Stimulated activated CD4-positive, alpha-beta T cell treated with anti-CD3 and anti-CD28 coated beads, Interleukin-15, amount 100 ng/mL, for 1 hour (primary cell): ENCODE measurements at places on chromosomes 12 and 14.

DNA sequence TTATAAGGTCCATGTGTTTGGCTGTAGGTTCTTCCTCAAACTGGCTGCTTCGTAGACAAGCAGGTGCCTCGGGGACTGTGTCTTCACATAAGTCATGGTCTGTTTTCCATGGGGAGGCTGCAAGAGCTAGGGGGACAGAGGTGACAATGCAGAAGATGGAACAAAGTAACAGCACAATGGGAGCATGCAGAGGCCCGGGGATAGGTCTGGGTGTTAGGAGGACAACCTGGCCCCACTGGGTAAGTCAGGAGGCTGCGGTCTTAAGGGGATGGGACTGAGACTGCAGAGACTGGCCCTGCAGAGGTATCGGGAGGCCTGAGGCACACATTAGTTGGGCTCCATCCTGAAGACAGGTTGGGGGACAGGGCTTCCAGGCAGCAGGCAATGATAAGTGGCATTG lies 88.9 kb downstream of the NTF3 start:
- no peak for DNase-seq

DNA sequence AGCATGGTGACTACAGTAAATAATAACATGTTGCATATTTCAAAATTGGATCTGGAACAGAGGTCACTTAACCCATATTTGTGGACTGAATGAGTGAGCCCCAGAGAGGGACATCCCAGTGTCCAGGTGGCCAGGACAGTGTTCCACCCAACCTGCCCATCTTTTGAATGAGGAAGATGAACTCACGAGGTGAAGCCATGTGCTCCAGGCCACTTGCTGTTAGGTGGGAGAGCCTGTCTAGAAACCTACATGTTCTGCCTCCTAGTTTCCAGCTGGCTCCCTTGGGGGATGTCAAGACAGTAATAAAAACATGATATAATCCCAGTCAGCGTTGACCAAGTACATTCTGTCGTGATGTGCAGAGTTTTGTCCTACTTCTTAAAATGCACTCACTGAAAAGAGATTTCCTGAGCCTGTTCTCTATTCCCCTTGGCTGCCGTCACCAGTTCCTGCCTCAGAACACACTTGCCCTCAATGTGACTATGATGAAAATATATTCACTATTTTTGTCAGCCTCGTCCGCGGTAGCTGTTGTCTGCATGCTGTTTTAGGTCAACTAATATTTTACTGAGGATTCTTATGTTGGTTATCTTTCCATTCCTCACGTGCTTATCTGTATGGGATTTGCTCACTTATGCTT lies 25.7 kb downstream of the TSPAN9 start:
- no peak for DNase-seq

- no peak for DNase-seq
Observed at GRCh38 chr14:52730709-52731111, 744 bp downstream of the STYX start.

- DNase-seq: peak; percentile 54
Observed at GRCh38 chr14:106459971-106460730, 933.8 kb downstream of the TMEM121 start.

DNA sequence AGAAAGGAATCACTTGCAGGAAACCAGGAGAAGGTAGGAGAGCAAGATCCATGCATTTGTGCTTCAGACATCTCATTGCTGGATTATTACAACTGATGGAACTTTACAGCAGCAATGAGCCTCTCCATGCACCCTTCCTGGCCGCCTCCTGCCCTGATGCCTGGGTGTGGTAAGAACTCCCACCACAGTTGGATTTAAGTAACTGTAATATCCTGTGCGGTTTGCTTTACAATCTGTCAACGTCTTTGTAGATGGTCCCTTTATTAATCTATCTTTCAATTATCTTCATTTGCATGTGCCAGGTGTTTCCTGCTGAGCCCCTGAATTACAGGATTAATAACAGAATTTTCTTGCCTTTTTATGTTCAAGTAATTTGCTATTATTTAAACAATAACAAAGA lies 1300.5 kb upstream of the TMEM132C start:
- DNase-seq: no peak

GRCh38 chr12:76026643-76027063 lies 4.9 kb downstream of the PHLDA1 start:
- no peak for DNase-seq

DNA sequence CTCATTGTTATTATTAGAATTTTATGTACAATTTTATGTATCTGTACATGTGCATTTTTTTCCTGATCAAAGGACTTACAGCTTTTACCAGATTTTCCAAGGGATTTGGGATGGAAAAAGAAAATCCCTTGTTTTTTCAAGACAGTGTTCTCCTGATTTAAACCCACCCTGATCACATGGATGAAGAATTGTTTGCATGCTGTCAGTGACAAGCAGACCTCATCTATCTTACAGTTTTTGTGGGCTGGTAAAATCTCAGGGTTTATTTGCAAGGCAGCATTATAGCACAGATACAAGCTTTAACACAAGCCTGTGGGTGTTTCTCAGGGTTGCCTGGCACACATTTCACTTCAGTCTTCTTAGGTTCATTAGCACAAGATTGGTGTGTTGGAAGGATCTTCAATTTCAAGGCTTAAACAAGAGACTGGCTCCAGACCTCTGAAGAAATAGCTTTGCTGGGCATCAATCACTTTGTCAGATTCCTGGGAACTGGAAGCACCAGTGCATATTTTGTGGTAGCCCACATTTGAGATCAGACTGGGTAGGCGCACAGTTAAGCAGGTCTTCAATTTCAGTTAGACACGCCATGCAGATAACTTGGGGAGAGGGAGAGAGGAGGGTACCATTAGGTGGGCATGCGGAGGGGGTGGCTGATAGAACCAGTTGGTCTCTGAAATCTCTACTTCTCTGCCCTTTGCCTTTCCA lies 118.0 kb downstream of the TBX5 start:
- no peak for DNase-seq

DNA sequence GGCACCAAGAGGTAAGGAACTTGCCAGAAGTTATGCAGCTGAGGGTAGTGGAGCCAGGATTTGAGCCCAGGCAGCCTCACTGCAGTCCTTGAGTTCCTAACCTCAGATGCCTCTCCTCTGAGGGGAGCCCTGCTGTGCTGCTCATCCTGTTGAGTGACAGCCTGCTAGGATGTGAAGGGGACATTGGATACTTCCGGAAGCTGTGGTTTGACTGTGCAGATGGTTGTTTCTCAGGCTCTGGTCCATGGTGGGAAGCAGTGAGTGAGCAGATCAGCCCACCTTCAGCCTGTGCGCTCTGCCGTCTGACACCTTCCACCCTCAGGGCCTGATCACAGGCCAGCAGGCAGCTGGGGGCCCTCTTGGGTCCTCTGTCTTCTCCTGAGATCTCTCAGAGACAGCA lies 253.2 kb downstream of the CACNA1C start:
- DNase-seq: no peak

DNA sequence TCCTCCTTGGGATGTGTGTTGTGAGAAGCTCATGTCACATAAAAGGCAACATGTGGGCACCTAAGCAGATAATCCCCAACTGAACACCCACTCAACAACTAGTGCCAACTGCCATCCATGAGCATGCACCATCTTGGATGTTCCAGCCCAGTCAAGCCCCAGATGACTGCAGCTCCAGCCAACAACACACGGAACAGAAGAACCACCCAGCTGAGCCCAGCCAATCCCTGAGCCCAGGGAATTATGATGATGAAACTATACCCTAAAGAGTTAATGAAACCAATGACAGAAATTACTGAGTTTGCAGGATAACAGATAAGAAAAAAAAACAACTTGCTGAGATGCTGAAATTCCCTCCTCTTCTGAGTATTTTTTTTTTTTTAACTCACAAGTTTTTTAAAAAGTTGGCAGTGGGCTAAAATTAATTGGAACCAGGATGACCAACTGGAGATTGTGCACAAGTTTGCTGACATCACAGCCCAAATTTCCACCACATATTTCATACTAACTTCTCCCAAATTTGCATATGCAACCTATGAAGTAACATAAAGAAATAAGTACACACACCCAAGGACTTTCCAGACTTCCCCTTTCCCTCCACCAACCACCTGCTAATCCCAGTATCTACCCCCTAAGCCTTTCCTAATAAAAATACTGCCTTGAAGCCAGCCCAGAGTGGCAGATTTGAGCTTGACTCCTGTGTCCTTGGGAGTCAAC lies 124.5 kb downstream of the KSR2 start:
- DNase-seq: no peak

DNA sequence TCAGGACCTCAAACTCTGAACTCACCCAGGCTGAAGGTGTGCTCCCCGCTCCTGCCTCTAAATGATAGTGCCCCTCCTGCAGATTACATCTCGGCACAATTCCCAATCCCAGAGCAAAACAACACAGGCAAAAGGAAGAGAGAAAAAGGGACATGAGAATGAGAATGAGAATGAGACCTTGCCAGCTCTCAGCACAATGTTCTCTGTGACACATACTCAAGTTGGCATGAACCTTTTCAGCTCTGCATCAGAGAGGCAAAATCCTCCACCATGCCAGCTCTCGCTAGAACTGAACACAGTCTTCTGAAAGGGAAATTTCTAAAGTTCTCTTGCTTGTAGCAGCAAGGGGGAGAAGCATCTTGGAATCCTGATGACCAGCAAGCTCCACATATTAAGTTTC lies 84.6 kb downstream of the KSR2 start:
- DNase-seq: no peak

DNA sequence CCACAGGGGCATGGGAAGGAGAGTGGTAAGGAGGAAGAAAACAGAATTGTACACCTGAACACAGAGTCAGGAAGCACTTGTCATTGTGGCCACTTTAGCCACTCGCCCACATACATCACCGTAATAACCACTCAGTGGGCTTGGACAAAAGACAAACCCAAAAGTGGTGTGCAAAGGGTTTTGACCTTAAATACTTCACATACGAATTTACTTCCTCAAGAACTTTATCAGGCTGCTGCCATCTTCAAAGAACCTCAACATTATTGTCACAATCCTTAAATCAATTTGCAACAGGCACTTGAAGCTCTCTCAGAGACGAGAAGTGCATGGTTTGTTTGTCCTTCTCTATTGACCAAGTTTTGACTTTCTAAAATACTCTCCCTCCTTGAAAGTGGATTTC lies 187.3 kb upstream of the EGLN3 start:
- DNase-seq: no peak

GRCh38 chr12:58621126-58621525 lies 299.2 kb downstream of the LRIG3 start:
- DNase-seq: no peak

DNA sequence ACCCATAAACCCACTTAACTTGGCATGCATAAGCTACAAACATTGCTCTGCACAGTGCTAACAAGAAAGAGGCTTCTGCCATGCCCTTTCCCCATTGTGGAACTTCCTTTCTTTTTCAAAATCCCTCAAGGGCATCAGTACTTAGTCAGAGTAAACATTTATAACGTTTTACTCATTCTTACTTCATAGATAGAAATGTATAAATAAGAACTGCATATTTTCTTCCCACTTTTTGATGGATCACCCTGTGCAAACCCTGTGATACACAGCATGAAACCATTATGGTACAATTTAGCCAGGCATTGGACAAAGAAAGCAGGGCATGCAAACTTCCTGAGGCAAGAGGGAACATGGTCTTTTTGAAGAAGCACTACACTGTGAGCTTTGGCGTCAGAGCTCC lies 113.8 kb upstream of the FOXG1 start:
- no peak for DNase-seq

DNA sequence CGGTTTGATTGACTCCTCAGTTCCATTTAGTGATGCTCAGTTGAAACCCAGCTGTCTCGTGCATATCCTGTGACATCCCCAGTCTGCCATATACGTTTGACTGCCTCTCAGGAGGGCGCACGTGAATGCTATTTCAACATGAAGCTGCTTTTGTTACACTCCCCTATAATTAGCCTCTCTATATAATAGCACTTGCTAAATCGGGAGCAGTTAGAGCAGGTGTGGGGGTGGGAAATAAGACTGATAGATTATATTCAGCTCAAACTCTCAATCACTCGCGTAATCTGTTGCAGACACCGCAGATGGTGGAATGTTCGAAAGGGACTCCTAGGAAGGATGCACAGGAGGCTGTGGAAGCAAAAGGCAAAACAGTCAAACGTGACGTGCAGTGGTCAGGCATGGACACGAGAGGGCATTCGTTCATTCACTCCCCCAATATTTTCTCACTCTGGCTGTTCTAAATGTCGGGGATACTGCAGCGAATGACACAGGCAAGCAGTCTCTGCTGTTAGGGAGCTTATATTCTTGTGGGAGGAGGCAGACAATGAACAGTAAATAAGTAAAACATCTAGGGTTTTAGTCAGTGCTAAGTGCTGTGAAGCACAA lies 29.8 kb downstream of the KCNA1 start:
- DNase-seq: no peak

DNA sequence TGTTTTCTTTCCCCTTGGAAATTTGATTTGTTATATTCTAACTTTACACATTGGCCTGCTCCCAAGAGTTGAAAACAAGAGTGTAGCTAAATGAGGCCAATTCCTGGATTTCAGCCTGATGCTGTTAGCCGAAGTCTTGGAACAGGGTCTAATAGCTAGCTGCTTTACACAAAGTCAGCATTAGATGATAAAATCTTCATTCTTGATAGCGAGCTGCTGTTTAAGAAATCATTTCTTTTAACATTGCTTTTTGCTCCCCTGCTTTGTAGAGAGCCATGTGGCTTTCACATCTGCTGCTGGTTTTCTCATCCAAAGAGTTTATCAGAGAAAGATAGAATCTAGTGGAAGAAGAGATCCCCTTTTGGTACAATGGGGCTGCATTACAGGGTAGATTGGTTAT lies 22.3 kb downstream of the FBXW8 start:
- no peak for DNase-seq

GRCh38 chr14:42460673-42461072 lies 854.0 kb downstream of the LRFN5 start:
- DNase-seq: no peak

GRCh38 chr12:47156167-47156736 lies 76.5 kb upstream of the AMIGO2 start:
- DNase-seq: no peak

DNA sequence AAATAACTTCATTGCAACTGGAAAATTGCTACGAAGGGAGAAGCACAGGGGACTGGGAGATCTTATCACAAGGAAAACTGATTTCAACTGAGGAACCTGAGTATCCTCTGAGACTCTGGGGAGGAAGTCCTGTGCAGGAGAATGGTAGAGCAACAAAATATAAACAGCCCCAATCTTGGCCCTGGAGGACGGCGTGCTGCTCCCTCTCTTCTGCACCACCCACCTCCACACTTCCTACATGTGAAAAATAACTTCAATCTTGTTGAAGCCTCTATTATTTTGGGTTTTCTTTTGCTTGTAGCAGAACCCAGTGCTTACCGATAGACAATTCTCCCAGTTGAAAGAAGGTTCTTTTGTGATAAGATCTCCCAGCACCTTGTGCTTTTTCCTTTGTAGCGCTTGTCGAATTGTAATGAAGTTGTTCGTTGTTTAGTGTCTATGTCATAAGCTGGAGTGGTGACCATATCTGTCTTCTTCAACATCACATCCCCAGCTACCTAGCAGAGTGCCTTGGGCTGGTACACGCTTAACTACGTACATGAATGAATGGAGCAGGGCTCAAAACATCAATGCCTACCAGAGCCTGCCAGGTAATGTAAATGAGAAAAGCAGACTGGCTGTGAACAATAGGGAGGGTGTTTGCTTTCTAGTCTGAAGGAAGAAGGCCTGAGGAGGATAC lies 2.8 kb upstream of the CD4 start:
- DNase-seq: no peak

GRCh38 chr14:93054006-93054405 lies 61.7 kb downstream of the ITPK1 start:
- DNase-seq: no peak
